ENCODE measurements at places on chromosomes 6 and 20. TPM values are rescaled to one million over a fixed set of nuclear protein-coding genes. Genes with fewer than 3 reads are reported as not detected.

The TMEM74B gene
- 4.0 TPM for total RNA-seq

The TSBP1 gene
- total RNA-seq, result not detected

The PTCRA gene
- total RNA-seq, result not detected

GRCh38 chr6:16222826-16223225 lies 15.6 kb upstream of the GMPR start:
- H3K4me1 ChIP-seq, result no peaks in the 10 kb centered on the region
- no peak for DNase-seq
- peaks cover 28% of the 10 kb centered on the region for H3K27me3 ChIP-seq
- no peaks in the 10 kb centered on the region for H3K36me3 ChIP-seq
- no peak overlapping the region for H3K27ac ChIP-seq
- no peak overlapping the region for H3K4me3 ChIP-seq

The DZANK1 gene
- total RNA-seq, result 2.2 TPM

DNA sequence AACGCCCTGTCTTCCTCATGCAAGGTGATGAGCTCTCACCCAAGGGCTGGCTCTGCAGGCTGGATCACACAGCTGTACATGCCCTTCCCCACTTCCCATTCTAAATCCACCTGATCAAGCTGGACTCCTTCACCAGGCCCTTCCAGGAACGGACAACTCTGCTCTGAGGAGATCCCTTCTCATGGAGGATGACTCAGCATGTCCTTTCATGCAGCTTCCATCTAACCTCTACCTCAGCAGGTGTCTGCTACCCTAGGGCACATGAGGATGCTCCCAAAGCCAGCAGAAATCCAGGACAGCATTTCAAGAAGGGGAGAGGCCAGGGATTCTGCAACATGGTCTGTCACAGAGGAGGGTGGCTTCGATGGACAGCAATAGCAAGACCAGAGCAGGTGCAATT lies 61.2 kb downstream of the PCSK2 start:
- H3K27ac ChIP-seq, result no peak overlapping the region
- no peaks in the 10 kb centered on the region for H3K4me1 ChIP-seq
- no peak overlapping the region for H3K4me3 ChIP-seq
- DNase-seq, result no peak
- no peaks in the 10 kb centered on the region for H3K36me3 ChIP-seq
- peaks cover 4% of the 10 kb centered on the region for H3K27me3 ChIP-seq

The SMLR1 gene
- not detected for total RNA-seq
